NCI-H460 (cell line): ENCODE measurements at places on chromosomes 2 and 18. TPM values are rescaled to one million over a fixed set of nuclear protein-coding genes. Genes with fewer than 3 reads are reported as not detected.

DNA sequence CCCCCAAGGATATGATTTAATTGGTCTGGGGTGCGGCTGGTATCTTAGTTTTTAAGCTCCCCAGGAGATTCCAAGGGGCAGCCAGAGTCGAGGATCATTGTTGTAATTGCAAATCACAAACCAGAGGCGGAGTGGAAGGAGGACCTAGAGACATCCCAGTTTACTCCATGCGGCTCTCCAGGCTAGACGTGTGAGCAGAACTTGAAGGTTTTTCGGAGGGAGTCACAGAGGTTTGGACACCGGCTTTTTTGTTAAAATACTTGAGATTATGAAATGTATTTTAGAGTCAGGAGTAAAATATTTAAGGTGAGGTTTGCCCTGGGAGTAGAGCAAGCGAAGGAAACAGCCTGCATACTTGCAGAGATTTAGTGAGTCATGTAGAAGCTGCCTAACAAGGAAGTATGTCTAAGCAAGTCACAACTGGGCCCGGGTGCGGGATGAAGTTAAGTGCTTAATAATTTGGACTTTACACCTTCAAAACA lies 39.5 kb downstream of the TGOLN2 start:
- no peak for DNase-seq

CTLA4 gene
- total RNA-seq, result not detected in 2 replicates

DNA sequence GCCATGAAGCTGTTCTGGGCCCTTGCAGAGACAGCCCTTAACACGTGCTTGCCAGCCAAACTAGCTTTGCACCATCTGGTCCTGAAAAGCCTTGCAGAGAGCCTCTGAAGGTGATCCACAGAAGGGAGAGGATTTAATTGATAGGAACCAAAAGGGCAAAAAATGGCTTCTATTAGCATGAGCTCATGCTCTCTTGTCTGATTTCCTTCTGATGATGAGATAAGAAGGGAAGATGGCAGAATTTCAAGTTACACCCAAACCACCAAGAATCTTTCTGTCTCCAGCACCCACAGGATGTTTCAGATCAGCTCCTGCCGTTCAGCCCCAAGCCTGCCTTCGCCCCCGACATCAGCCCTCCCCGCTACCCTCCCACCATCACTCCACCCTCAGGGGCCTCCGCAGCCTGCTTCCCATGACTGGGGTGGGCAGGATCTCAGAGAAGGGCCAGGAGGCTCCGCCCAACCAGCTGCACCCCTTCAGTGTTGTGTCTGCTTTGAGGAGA lies 23.4 kb upstream of the GLI2 start:
- no peak for DNase-seq

DNA sequence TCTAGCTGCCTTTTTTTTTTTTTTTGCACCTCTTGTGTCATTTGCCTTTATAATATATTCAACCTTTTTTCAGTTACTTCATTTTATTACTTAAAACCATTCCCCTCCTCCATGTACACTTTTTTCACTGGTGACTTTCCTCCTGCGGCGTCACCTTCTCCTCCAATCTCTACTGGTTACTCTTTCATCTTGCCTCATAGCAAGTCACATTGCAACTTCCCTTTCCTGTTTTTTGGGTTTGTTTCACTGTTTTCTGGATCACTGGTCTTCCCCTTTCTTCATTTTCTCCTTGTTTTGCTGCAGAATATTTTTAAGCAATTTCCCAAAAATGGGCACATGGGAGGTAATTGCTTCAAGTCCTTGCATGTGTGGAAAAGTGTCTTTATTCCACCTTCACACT lies 37.7 kb upstream of the GPR155 start:
- no peak for DNase-seq

GRCh38 chr2:229519655-229520430 lies 194.5 kb downstream of the DNER start:
- DNase-seq, result no peak

GRCh38 chr2:233137040-233137439 lies 76.9 kb downstream of the INPP5D start:
- DNase-seq, result no peak
